NT2/D1 (cell line): ENCODE measurements at places on chromosomes 5 and 9.

DNA sequence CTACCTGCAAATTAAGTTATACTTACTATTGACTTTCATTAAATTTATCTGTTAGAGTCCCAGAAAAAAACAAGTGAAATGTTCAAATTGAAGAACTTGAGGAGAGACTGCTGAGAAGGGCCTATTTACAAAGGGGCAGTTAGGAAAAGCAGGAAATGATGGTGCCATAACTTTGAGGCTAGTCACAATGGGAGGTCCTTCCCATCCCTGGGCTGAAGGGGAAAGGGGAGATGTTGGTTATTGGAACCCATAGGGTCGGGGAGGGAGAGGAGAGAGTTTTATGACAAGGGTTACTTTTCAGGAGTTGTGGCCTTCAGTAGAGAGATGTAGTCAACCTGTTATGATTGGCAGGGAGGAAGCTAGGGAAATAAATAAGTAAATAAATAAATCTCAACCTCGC, 169.1 kb downstream of the DMRT2 start:
- no peak for DNase-seq

DNA sequence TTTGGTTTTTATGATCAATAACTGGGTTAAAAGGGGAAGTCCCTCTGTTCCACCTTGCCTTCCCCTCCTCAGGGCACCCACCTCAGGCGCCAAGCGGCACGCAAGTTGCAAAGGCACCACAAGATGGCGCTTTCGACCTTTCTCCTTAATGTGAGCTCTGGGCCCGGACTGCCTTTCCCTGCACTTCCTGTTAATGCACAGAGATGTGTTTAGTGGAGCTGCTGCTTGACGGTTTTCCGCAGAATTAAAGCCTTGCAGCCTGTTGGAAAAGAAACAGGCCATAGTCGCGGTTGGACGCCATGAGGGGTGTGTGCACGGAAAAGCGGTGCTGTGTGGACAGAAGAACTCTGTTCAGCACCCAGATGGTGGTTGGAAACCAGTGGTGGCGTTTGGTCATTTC, 17.9 kb downstream of the CXCL14 start:
- peak; percentile 71 for DNase-seq

GRCh38 chr5:172918421-172919371, 40.5 kb upstream of the RPL26L1 start:
- DNase-seq, result no peak

DNA sequence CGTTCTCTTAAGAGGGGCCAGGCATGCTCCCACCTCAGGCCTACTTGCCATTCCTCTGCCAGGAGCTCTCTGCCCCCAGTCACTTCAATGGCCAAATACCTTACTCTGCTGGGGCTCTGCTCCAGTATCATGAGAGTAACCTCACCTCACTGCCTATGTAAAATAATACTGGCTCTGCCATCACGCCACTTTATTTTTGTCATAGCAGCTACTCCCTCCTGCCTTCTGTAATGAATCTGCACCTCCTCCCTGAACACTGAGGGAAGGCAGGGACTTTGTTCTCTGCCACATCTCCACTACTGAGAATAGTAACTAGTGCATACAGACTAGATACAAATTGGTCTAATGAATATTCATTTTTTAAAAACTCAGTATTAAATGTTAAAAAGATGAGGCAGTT, 33.8 kb downstream of the MACROH2A1 start:
- no peak for DNase-seq

DNA sequence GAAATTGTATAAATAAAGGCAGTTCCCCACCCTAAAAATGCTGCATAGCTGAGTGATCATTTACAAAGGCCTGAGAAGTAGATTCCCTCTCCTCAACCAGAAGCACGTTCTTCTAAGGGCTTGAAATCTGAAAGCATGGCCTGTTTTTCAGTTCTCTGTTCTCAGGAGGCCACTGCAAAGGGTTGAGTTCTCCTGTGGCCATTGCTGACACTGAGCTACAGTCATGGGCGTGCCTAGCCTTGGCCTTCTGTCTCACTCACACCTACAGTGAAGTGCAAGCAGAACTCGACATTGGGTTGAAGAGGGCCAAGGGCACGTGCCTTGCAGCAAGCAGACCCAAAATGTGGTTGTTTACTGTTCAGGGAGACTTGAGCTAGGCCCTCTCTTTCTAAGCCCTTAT, 276.6 kb upstream of the VLDLR start:
- DNase-seq, result no peak

- no peak for DNase-seq
These were observed 22.8 kb downstream of the SARDH start for GRCh38 chr9:133715295-133715865.

DNA sequence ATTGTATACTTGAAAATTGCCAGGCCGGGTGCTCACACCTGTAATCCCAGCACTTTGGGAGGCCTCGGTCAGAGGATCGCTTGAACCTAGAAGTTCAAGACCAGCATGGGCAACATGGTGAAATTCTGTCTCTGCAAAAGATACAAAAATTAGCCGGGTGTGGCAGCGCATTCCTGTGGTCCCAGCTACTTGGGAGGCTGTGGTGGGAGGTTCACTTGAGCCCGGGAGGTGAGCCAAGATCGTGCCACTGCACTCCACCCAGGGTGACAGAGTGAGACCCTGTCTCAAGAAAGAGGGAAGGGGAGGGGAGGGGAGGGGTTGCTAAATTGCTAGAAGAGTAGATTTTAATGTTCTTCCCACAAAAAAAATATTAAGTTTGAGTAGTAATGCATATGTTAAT, 53.2 kb downstream of the FNBP1 start:
- no peak for DNase-seq

DNA sequence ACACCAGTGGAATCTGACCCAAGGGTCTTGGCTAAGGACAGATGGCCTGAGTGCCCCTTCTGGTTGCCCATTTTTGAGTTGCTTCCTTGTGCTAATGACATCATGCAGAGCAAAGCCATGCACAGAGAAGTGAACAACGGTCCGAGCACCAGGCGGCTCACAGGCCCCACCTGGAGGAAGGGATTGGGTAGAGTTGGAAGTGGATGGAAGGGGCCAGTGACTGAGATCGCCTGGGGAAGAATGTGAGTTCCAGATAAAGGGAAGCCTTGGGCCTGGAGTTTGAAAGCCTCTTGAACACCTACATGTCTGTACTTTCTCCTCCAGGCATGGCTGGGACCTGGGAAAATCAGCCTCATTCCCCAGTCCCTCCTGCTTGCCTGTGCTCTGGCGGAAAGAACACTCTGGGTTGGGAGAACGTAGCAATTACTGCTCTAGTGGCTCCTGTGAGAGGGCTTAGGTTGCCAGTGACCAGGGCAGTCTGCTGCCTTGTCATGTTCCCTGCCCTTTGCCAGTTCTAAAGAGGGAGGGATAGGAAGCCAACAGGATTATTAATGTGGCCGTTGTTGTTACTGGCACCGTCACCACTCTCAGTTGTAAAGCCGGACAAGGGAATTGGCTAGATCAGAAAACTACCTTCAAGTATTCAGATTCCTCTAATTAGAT, 62.5 kb upstream of the PTPN3 start:
- DNase-seq, result no peak

GRCh38 chr9:71897577-71897976, 13.4 kb downstream of the ABHD17B start:
- no peak for DNase-seq

DNA sequence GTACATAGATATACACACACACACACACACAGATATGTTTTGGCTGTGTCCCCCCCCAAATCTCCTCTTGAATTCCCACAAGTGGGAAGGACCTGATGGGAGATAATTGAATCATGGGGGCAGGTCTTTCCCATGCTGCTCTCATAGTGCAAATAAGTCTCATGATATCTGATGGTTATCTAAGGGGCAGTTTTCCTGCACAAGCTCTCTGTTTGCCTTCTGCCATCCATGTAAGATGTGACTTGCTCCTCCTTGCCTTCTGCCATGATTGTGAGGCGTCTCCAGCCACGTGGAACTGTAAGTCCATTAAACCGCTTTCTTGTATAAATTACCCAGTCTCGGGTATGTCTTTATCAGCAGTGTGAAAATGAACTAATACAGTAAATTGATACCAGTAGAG, 15.9 kb upstream of the ALDOB start:
- DNase-seq, result no peak

DNA sequence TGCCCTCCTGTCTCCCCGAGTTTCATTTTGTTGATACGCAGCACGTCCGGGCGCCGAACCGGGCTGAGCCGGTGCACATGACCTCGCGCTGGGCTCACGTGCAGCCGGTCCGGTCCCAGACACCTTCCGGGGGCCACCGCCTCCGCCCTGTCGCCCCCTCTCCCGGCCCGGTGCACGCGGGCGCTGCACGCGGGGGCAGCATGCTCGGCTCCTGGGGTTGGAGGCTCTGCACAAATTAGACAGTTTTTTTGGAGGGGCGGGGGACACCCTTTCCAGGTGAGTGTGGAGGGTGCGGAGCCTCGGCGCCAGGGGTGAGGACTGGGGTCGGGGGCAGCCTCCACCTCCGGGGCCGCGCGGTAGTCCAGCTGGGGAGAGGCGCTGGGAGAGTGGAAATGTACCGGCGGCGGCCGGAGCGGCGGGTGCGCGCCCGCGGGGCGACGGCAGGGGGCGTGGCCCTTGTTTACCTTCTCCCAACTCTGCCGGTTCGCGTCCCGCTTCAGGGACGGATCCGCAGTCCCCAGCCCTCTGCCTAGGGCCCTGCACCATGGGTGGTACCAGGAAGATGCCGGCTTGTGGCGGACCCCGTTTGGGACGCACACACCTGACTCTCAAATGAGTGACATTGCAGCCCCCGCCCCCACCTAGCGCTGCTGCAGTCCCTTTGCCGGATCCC, 1.1 kb downstream of the JADE2 start:
- peak; percentile 49 for DNase-seq

DNA sequence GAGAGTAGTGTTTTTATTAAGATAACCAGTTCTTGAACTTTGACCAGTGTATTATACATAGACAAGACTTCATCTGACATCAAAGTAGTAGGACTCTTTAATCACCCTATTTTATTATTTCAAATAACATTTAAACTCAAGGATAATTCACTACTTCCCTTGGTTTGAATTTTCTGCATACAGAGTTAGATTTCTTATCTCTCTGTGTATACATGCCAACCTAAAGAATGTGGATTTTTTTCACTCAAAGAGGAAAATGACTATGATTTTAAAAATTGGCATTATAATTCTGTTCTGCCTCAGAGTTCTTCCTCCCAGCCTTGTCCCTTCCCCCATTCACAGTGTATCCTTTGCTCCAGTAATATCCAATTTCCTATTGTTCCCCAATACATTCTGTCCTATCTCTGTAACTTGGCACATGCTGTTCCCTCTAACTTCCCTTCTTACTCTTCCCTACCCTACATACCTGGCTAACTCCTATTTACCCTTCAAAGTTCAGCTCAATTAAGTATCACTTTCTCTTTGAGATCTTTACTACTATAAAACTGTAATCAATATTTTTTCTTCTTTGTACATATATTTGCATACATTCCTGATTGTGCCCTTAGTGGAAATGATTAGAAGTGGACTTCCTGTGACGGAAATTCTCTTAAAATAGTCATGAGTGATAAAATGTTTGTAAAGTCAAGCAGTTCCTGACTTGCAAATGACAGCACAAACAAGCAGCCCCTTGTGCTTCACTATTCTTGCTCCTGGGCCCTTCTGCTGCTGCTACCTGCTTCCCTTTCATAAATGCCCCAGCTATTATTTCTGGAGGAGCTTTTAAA, 38.1 kb upstream of the DENND4C start:
- DNase-seq, result no peak

DNA sequence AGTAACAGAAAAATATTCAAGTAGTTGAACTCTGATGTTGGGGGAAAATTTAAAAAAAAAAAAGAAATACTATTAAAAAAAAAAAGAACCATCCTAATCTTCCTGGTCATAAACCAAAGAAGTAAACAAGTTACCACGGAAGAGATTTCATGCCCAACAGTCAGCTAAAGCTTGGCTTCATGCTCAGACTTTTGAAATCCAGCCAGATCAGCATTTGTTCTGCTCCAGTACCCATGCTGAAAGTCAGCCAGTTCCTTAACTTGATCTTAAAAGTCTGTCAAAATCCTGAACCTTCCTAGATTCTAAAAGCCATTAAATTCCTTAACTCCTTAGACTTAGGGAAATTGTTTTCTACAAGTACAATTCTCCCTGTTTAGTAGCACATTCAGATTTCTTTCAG, 908.7 kb upstream of the CDH9 start:
- DNase-seq, result no peak

DNA sequence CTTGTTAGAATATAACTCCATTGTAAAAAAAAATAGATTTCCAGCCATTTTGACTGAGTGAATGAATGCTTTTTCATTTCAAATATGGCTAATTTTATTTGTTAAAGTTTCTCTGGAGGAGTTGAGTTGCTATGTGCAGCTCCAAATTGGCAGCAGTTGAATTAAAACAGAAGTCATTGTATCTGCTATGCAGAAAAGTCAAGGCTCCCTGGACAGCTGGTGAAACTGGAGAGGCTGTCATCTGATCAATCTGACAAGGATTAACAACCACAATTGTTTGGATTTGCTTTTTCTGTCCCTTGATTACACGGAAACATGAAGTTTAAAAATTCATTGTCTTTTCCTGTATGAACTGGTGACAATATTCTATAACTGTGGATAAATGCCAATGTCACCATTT, 713.9 kb downstream of the EFNA5 start:
- no peak for DNase-seq

DNA sequence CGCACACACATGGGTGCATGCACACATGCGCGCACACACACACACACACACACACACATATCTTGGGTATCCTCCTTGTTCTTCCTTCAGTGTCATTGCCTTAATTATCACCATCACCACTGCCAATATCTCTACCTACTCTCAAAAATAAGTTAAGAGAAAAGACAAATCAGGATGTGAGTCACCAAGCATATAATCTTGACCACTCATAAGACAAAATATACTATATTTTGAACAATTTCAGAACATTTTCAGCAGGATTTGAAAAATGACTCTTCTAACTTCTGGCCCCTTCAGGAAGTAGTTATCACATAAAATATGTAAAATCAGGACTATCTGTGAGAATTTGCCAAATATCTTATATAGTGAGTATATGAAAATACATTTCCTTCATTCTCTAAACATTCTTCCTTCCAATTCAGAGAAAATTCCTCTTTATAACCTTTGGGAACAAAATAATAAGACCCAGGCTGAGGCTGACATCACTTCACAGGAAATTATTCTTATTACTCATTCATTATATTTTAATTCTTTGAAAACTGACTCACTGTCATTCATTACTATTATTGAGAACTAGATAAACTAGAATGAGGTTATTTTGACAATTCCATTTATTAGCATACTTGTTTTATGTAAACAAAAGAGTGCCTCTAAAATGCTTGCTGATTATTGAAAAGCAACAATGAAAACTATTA, 772.0 kb upstream of the ACO1 start:
- DNase-seq, result no peak
